ENCODE measurements at places on chromosomes 3 and 15.

- no peak for DNase-seq
These were observed 11.3 kb downstream of the SHQ1 start for GRCh38 chr3:72836923-72837322.

GRCh38 chr15:86317384-86317740, 237.7 kb downstream of the AGBL1 start:
- no peak for DNase-seq

DNA sequence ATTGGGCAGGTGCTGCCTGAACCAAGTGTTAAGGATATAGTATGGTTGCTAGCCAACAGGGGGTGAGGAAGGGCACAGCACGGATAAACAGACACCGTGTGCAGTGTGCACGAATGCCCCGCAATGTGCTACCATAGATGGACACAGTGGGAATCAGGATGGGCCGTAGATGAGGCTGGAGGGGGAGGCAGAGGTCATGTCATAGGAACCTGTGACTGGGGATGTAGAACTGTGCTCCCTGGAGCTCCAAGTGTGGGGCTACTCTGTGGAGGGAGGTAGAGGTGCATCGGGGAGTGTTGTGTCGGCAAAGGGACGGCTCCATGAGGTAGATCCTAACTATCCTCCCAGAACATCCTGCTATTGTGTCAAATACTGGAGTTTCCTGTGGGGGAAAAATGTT, 102.5 kb downstream of the TNIK start:
- no peak for DNase-seq

GRCh38 chr15:32747921-32748342, 30.1 kb downstream of the GREM1 start:
- DNase-seq: no peak

DNA sequence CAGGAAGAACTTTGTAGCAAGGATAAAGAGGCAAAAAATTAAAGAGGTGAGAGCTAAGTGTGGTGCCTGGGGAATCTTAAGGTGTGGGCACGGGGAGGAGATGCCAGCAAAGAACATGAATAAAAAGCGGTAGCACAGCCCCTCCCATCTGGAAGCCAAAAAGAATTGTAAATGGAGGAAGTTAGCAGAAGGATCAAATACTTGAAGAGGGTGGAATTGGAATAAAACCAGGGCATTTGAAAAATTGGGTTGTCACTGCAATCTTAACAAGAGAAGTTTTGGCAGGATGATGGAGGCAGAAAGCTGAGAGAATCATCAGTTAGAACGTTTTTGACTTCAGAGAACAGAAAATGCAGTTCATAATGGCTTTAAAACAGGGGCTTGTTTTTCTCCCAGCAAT, 2.4 kb downstream of the CCR2 start:
- no peak for DNase-seq

All from frontal cortex (tissue), 4 donors.